ENCODE measurements at places on chromosomes 16 and 17.

GRCh38 chr16:78385086-78385805 lies 285.8 kb downstream of the WWOX start:
- DNase-seq: no peak

- peak; percentile 97 for DNase-seq
These were observed 8.4 kb upstream of the GLIS2 start for GRCh38 chr16:4307215-4308037.

DNA sequence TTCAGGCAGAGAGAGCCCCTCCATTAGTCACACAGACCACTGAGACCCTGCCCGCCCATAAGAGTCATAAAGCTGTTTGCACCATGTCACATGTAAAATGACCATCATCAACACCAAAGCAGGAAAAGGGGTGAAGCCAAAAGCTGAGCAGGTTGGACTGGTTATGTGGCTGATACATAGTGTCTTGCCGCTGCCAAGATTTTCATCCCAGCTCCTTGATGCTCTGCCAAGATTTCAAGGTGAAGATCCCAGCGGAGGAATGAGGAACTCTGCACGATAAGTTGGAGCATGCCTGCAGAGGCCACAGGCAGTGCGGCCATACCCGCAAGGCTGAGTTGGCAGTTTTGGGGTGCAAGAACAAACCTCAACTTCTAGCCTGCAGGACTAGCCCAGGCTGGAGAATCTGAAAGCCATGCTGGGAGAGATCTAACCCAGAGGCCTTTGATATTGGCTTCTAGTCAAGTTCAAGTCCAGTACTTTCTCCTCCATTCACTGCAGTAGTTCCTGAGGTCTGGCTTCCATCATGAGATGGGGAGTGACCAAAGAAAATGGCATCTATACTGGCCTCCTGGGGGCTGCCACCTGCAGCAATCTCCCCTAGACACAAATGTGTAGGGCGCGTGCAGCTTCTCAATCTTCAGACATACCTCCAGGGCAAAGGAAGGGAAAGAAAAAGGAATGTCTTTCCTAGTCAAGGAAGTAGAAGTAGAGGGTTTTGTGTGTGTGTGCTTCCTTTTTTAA lies 79.7 kb upstream of the NOL11 start:
- no peak for DNase-seq

GRCh38 chr16:24858219-24859041 lies 12.7 kb downstream of the SLC5A11 start:
- no peak for DNase-seq

GRCh38 chr17:40306395-40306794 lies 2.6 kb upstream of the RARA start:
- DNase-seq: no peak

All from NCI-H69 (cell line).